Lung (tissue), 17 donors: ENCODE measurements at places on chromosomes 3 and 15. TPM values are rescaled to one million over a fixed set of nuclear protein-coding genes. Genes with fewer than 3 reads are reported as not detected.
A peak's percentile ranks its signal among the peaks of the same experiment; 100 is the strongest.

STRC gene
- total RNA-seq, result 0.40 TPM

- no peak for DNase-seq
Measured at GRCh38 chr3:65993134-65993900, 45.4 kb downstream of the MAGI1 start.

DNA sequence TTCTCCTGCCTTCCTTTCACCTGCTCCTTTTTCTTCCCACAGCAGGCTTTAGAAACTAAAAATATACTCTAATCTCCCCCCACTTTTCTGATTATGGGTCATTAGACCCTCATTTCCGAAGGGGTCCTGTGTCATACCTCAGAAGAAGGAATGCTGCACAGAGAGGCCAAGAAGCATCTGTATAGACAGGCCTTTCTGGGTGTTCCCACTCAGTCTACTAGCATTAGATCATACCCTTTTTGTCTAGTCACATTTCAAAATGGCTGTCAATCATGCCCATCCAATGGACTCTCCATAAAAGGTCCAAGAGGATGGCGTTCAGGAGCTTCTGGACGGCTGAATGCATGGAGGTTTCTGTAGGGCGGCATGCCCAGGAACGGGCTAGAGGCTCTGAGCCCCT lies 192.2 kb downstream of the SUCLG2 start:
- no peak for DNase-seq

GRCh38 chr3:119883461-119884160 lies 101.7 kb downstream of the NR1I2 start:
- DNase-seq, result no peak

DNA sequence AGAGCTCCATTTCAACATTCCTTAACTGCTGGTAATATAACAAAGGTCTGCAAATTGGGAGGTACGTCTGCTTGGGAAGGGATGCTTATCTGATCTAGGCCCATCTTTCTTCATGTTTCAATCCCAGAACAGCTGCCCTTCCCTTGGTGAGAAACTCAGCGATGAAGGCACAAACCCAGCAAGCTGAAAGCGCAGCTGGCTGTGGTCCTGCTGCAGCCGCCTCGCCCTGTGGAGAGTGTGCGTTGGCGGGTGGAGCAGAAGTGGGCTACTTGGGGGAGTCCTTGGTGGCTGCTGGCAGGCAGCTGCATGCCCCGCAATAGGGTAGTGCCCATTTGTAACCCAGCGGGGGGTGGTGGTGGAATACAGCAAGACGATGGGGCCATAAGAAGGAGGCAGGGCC lies 160.6 kb upstream of the WNT5A start:
- peak; percentile 23 for DNase-seq

- DNase-seq, result no peak
Measured at GRCh38 chr3:183287301-183287971, 34.4 kb downstream of the B3GNT5 start.

GRCh38 chr3:164476631-164477030 lies 601.7 kb downstream of the SI start:
- no peak for DNase-seq

DNA sequence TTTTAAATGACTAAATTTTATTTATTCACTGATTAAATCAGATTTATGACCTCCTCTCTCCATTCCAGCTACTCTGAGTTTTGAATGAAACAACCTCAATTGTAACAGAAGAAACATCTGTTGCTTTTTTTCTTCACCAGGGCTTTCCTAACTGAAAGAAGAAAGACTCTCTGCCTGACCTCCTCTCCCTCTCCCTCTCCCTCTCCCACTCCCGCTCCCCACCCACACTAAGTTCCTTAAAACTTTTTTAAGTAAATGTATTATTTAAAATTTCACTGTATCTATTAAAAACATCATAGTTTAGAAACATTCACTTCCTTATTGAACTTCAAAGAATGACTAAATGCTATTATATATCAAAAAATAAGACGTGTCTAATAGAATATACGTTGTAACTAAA lies 122.0 kb downstream of the TFDP2 start:
- peak; percentile 55 for DNase-seq

GRCh38 chr3:134754768-134755559 lies 40.1 kb upstream of the EPHB1 start:
- peak; percentile 33 for DNase-seq

- DNase-seq, result no peak
Measured at GRCh38 chr3:173893835-173894234, 496.3 kb downstream of the NLGN1 start.

NECTIN3 gene
- total RNA-seq, result 43.2 TPM

GRCh38 chr15:33646744-33647143 lies 321.6 kb upstream of the CHRM5 start:
- no peak for DNase-seq

DNA sequence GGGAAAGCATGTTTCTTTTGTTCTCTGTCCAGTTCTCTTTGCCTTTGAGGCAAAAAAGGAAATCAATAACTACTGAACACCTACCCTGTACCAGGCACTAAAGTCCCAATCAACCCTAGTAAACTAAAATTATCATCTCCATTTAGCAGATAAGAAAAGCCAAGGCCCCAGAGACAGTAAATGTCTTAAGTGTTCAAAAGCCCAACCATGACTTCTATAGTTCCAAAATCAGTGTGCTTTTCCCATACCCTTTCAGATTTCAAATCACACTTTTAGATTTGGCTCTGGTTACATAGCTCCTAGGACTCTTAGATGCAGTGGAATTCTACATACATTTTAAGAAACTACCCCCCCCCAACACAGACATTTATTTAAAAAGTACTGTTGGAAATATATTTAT lies 63.5 kb downstream of the UACA start:
- no peak for DNase-seq

FBLN2 gene
- 34.0 TPM for total RNA-seq

- peak; percentile 63 for DNase-seq
Measured at GRCh38 chr3:61847784-61848462, 286.6 kb downstream of the PTPRG start.

- DNase-seq, result no peak
Measured at GRCh38 chr15:58701376-58701775, 48.1 kb downstream of the ADAM10 start.
